ENCODE measurements at places on chromosomes 7 and 10.

- peak; percentile 12 for DNase-seq
Observed at GRCh38 chr10:86127274-86127819, 239.2 kb downstream of the GRID1 start.

DNA sequence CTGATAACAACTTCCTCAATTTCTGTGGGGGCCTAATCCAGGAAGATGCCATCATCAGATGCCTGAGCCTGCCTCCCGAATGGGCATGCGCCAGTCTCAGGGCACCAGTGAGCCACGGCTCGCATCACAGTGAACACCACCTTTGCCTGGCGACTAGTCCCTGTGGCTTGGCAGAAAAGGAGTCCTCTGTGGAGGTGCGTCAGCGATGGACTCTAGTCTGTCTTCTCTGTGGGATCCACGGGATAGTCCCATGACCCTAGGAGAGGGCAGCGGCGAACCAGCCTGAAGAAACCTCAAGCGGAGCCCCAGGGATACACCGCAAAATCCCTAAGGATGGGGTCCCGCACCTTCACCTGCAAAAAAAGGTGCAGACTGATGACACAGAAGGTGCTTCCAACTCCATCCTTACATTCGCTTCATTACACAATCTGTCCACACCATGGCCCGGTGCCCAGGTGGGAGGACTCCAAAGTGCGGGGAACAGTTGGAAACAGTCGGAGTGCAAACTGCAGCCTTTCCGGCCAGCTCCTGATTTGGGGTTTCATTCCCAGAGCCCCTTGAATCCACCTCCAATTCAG is 35.1 kb upstream of the ZNF273 start:
- no peak for DNase-seq

DNA sequence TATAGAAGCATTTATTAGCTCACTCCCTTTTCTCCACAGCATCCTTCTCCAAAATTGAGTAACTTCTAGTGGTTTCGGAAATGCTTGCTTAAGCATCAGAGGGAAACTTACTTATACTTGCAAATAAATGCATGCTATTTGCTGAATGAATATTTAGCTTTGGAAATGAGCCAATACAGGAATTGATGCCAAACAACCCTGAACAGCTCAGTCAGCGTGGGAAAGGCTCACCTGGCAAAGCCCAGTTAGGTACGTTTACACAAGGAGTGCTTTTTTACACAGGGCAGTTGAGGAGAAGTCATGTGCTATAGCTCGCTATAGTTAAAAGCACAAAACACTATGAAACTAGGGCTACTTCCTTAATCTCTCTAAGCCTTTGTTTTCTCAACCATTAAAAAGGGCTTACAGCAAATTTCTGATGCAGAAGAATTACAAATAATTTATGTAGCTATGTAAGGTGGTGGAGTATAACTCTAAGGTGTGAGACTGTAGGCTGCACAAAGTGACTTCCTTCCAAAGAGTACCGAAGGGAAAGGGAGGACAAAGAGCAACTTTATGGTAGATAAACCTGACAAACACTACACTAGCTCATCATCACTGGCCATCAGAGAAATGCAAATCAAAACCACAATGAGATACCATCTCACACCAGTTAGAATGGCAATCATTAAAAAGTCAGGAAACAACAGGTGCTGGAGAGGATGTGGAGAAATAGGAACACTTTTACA is 498.2 kb downstream of the PHTF2 start:
- DNase-seq, result no peak

- no peak for DNase-seq
Observed at GRCh38 chr7:100266576-100267354, 40.7 kb upstream of the SPDYE3 start.

- DNase-seq, result no peak
Observed at GRCh38 chr10:62562101-62562500, 187.9 kb downstream of the ZNF365 start.

DNA sequence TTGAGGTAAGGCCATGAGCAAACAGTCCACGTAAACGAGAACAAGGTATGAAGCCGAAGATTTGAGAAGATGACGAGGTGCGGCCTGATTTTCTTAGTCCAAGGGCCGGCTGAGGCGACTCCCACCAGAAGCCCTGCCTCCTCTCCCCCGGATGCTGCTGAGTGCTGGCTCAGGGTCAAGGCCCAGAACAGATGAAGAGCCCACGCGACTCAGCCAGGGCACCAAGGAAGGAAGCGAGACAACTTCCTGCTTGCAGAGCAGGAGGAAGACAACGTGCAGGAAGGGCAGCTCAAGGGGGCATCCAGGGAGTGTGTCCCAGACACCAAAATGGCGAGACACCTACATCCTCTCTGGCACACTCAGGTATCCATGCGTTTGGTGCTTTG is 99.5 kb downstream of the CYTH3 start:
- no peak for DNase-seq

DNA sequence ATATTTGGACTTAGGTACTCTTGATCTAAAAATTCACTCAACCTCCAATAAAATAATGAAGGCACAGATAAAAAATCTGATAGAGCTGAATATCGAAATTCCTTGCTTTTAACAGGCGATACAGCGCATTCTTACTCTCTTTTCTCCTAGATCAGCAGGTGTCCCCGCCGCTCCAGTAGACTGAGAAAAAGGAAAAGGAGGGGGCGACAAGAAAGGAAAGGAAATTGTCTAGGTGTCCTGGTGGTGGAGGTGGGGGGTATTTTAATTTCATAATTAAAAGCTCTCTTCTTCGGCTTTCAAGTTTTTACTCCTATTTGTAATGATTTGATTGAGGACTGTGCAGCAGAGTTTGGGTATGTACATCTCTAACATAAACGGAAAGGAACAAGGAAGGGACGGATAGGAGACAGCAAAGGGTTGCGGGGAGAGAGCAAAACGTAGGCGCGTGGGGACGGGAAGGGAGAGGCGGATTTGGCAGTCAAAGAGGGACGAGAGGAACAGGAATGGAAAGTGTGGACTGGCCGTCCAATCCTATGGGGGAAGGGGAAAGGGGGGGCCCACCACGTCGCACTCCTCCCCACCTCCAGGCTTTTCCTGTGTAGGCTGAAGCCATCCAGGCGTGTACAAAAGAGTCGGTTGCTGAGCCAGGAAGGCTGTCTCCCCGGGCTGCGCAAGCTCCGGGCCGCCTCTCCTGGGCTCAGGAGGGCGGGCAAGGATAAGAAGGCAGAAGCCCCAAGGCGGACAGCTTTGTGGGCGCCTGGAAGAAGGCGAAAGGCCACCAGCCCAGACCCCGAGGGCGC is 875 bp upstream of the HECTD2 start:
- DNase-seq, result peak; percentile 87
